ENCODE measurements at places on chromosomes 13 and 19.

DNA sequence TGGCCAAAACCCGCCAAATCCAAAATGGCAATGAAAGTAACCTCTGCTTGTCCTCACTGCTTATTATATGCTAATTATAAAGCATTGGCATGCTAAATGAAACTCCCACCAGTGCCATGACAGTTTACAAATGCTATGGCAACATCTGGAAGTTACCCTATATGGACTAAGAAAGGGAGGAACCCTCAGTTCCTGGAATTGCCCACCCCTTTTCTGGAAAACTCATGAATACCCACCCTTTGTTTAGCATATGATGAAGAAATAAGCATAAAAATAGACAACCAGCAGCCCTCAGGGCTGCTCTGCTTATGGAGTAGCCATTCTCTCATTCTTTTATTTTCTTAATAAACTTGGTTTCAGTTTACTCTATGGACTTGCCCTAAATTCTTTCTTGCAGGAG lies 269.8 kb downstream of the OLFM4 start:
- DNase-seq, result no peak

GRCh38 chr13:98300956-98301641 lies 124.0 kb upstream of the RNF113B start:
- no peak for DNase-seq

GRCh38 chr13:30963791-30964190 lies 31.3 kb downstream of the TEX26 start:
- no peak for DNase-seq

GRCh38 chr13:106475852-106476251 lies 59.6 kb downstream of the EFNB2 start:
- DNase-seq, result no peak

GRCh38 chr13:102726430-102726829 lies 31.6 kb upstream of the METTL21C start:
- DNase-seq, result no peak

GRCh38 chr13:108968566-108968965 lies 339.2 kb downstream of the MYO16 start:
- no peak for DNase-seq

DNA sequence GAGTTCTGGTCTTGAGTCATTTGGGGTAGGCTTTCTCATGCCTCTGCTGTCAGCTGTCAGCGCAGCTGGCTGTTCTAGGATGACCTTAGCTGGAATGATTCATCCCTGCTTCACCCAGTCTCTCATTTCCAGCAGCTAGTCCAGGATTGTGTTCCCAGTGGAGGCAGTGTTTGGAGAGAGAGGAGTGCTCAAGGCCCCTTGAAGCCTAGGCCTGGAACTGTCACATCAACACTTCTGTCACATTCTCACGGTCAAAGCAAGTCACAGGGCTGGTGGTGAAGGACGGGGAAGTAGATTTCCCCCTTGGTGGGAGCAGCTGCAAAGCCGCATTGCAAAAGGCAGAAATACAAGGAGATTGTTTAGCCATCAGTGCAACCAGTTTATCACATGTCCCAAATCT lies 15.2 kb downstream of the TPT1 start:
- DNase-seq, result no peak

DNA sequence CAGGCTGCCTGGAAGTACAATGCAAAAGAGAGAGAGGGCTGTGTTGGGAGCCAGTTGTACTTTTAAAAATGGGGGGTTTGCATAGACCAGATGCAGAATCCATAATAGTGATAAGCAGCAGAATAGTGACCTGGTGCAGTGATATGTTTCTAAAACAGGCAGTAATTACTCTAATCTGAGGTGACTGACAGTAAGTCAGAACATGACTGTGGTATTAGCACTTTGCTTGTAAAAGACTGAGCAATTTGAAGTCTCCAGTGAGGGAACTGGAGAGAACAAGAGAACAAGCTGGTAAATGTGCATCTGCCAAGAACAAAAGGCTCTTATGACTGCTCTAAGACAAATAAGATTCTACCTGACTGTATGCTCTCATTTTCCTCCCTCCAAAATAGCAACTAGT lies 383.4 kb downstream of the ITGBL1 start:
- no peak for DNase-seq

GRCh38 chr13:111941845-111942447 lies 125.0 kb upstream of the SOX1 start:
- DNase-seq, result no peak

DNA sequence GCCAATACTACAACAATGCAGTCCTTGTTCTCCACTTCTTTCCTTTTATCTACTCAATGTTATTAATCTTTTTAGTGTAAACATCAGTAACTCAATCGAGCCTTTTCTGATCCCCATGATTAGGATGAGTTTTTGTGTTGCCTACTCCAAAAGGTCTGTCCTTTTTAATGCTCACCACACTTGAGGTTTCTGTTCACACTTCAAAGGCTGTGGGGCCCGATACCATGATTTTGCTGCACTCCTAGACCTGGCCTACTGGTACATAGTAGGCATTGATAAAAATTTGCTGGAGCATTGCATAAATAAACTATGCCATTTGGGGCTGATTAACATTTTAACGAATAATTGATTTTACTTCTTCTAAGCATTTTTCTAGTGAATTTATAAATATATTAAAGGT lies 125.4 kb upstream of the KLF12 start:
- DNase-seq, result no peak

GRCh38 chr19:16829010-16829821 lies at the start of gene SIN3B:
Gene SIN3B, plus strand, starts transcription at chr19:16829398. Its CDS starts 23 bp downstream, at chr19:16829421.
- peak; percentile 4 for DNase-seq

- no peak for DNase-seq
These were observed 48.2 kb upstream of the KPNA3 start for GRCh38 chr13:49840675-49841074.

- no peak for DNase-seq
These were observed 614 bp downstream of the FXYD3 start for GRCh38 chr19:35116072-35116801.

GRCh38 chr13:92745258-92745657 lies 481.3 kb upstream of the GPC6 start:
- DNase-seq, result no peak

GRCh38 chr19:6235031-6235951 lies 44.5 kb downstream of the MLLT1 start:
- no peak for DNase-seq

GRCh38 chr13:99367106-99367616 lies 60.0 kb upstream of the GPR183 start:
- no peak for DNase-seq

DNA sequence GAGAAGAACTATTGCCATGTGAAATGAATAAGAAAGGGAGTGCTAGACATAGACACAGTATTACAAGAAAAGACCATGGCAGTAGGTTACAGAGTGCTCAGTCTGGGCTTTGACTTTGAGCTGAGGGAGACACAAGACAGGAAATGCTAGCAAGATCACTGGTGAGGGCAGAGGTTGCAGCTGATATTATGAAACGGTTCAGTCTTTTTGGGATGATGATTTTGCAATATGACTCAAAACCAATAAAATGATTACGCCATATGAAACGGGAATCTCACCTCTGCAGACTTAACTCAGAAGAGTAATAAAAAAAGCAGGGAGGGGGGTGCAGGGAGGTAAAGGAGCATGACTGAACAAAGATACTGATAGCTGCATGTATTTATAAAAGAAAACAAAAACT lies 123.1 kb downstream of the RBM26 start:
- no peak for DNase-seq

GRCh38 chr19:51164215-51164614 lies 22.1 kb downstream of the SIGLEC7 start:
- no peak for DNase-seq

GRCh38 chr13:47119575-47120235 lies 222.9 kb upstream of the HTR2A start:
- no peak for DNase-seq

DNA sequence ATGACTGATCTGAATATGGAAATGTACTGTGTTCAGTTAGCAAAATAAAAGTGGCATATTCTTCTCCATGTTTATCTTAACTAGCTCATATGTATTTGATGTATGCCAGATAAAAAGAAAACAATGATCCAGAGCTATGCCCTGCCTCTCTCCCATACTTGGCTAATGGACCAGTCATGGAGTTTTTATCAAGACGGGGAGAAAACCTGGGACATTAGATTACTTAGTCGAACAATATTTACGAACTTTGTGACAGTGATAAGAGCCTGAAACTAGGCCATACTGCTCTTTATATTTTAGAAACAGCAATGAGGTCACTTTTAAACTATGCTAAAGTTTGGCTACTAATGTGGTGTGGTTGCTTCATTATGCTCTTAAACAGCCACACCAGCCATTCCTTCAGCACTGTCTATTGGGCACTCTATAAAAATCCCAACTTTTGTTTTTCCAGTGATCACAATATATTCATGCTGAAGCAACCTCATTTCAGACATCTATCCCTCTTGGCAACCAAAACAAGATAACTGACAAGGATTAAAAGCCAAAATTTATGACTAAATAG lies 265.0 kb downstream of the FGF14 start:
- DNase-seq, result no peak

DNA sequence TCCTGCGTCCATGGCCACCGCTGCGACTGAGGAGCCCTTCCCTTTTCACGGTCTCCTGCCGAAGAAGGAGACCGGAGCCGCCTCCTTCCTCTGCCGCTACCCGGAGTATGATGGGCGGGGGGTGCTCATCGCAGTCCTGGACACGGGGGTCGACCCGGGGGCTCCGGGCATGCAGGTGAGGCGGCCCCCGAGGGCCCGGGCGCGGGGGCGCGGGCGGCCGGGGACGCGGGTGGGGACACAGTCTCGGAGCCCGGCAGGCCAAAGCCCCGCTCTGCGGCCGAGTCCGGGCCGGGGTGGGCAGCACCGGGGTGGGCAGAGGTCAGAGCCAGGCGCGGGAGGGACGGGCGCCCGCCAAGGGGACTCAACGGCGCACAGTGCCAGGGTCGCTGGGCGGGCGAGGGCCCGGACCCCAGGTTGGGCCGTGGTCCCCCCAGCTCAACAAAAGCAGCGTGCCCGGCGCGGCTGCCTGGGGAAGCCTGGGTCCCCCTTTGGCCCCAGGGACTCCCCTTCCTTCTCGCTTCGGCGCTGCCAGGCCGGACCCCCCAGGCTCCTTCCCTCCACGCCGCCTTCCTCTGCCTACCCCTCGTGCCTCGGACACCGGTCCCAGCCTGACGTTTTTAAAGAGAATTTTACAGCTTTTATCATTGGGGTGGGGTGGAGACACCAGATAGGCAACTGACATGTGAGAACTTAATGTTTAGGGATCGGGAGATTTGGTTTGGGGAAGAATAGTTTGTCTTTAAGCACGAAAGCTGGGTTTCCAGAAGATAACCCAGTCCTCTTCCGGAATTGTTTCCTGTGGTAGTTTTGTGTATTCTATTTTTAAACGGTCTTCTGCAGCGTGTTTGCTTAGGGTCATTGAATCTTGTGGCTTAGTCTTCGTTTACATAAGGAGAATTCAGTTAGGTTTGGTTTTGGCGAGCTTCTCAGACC lies 509 bp downstream of the TPP2 start:
- no peak for DNase-seq

GRCh38 chr13:24301434-24301833 lies 7.9 kb upstream of the C1QTNF9 start:
- no peak for DNase-seq

DNA sequence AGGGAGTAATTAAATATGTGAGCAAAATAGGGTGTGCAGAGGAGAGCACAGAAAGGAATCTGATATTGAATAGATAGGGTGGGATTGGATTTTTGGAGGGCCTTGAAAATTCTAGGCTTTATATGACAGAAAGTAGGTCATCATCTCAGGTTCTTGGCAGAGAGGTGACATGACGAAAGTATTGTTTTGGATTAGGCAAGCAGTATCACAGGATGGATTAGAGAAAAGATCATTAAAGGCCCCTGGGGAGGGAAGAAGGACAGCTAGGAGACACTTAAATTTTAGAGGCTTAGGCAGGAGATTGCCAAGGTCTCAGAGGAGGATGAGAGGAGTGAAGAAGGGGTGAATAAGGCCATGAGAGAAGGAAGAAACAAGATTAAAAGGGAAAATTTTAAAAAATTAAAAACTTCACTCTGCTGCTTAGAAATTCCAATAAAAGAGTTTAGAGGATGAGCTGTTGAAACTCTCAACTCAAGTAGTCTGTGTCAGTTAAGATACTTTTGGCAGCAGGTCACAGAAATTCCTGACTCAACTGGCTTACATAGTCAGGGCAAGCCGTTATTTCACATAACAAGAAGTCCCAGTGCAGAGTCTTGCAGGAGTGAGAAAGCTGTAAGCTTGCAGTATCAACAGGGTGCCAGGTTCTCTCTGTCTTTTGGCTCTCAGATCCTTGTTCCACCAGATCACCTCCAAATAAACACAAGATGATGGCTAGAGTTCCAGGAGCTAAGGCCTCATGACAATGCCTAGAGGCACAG lies 8.8 kb downstream of the GPC6 start:
- DNase-seq, result no peak

DNA sequence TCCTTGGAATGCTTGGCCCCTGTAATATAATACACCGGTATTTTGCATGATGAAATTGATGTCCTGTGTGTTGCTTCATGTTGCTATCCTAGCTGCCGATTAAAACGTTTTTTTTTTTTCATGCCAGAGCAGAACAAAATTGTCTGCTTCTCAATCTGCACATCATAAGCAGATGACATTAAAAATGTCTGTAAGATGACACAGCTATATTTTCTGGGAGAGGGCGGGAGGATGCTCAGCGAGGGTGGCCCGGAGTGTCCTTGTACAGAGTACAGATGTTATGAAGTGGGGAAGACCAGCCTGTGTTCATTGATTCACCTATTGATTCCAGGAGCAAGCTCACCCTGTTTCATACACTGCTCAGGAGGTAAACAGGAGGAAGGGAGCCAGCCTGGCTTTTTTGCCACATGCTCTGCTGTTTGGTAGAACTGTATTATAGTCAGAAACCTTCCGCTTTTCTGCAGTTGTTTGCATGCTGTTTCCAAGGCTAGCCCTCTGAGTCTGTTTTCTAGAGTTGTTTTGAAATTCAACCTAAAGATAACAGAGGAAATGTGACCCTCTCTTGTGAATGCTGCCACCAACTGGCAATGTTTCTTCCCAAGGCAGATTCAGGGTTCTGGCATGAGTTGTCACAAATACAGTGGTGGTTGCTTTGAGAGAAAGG lies 4.7 kb upstream of the IRS2 start:
- DNase-seq, result no peak

- DNase-seq, result no peak
These were observed 14.4 kb downstream of the CCDC124 start for GRCh38 chr19:17946965-17947784.

DNA sequence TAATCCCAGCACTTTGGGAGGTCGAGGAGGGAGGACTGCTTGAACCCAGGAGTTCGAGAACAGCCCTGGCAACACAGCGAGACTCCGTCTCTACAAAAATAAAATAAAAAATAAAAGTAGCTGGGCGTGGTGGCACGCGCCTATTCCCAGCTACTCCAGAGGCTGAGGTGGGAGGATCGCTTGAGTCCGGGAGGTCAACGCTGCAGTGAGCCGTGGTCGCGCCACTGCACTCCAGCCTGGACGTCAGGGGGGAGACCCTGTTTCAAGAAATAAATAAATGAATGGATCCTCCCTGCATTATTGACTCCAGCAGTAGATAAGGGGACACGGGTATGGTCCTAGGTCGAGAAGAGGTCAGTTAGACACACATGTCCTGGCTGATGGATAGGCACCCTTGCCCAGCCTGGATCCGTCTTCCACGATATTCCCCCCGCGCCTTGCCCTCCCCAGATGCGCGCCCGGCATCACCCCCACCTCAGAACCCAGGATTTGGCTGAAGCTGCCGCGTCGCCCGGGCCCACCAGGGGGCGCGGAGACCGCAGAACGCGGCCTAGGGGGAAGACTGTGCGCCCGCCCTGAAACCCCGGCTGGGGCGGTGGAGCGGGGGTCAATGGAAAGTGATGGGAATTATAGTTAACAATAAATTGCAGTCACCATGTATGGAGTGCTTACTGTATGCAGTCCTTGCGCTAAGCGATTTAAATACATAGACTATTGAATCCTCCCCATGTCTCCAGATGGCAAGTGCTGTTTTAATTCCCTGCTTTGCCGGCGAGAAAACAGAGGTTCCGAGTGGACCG lies 2.1 kb upstream of the HOOK2 start:
- DNase-seq, result no peak

- DNase-seq, result no peak
These were observed 25.9 kb downstream of the MPND start for GRCh38 chr19:4369109-4369887.

All from cerebellar nuclear complex (tissue), 1 donor.